Mesothelial cell of epicardium (in vitro differentiated cells): ENCODE measurements at places on chromosomes 4 and X.

DNA sequence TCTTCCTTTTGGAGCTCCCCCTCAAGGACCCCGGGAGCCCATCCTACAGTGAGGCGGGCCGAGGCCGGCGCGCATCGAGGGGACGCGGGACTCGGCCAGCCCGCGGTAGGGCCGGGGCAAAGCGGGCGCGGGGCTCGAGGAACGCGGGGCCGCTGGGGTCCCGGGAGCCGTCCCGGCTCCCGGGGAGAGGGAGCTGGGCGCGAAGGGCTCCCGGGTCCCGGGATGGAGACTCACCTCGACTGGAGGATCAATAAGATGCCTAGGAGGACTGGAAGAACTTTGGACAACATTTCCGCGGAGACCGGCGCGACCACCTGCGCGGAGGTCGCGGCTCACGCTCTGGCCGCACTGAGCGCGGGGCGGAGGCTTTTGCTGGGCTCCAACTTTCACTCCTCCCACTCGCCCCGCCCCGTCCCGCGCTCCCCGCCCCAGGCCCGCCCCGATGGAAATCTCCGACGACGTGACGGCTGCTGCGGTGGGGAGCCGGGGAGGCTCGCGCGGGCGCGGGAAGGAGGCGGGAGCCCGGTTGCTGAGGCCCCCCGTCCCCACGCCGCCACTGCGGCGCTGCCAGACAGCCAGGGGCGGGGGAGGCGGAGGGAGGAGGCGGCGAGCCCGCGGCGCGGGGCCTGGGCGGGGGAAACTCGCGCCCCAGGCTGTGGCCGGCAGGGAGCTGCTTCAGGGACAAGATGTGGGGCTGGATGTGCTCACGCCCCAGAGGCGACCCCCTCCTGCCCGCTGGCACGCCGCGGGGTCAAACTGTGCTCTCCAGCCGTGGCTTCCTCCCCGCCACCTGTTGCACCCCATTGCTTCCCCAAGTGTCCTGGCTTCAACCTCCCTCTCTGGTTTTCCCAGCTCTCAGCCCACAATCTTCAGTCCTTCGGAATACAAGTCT, at the start of gene GABRE:
GABRE (minus strand) TSS at position 341 of the 892 bp plus-strand sequence; CDS start at position 290, 51 bp downstream.
- peak; percentile 67 for DNase-seq

GRCh38 chr4:102299354-102300107, 45.8 kb downstream of the SLC39A8 start:
- DNase-seq = no peak

DNA sequence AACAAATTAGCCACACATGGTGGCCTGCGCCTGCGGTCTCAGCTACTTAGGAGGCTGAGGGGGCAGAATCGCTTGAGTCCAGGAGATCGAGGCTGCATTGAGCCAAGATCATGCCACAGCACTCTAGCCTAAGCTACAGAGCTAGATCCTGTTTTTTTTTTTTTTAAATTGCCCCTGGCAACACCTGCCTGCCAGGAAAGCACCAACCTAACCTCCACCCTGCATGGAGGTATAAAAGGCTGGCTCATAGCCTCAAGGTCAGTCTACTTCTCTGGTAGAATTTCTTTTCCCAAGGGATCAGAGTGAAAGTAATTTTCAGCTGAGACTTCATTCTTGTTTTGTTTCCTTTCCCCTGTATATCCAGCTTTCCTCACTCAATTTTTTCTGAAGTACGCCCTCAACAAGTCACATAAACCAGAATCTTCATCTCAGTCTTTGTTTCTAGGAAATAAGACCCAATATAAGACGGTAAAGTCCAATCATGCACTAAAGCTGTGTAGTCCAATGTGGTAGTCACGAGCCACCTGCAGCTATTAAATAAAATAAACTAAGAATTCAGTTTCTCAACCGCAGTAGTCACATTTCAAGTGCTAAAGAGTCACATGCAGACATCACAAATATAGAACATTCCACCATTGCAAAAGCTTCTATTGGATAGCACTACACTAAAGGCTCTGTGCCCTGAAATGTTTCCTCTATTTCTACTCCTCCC, 113.3 kb downstream of the HPGD start:
- DNase-seq = no peak

GRCh38 chr4:176810481-176811249, 17.9 kb upstream of the VEGFC start:
- DNase-seq = no peak

- no peak for DNase-seq
Observed at GRCh38 chr4:88981993-88982392, 75.0 kb downstream of the FAM13A start.

- DNase-seq = no peak
Observed at GRCh38 chrX:135396566-135396965, 25.2 kb upstream of the SMIM10L2A start.

DNA sequence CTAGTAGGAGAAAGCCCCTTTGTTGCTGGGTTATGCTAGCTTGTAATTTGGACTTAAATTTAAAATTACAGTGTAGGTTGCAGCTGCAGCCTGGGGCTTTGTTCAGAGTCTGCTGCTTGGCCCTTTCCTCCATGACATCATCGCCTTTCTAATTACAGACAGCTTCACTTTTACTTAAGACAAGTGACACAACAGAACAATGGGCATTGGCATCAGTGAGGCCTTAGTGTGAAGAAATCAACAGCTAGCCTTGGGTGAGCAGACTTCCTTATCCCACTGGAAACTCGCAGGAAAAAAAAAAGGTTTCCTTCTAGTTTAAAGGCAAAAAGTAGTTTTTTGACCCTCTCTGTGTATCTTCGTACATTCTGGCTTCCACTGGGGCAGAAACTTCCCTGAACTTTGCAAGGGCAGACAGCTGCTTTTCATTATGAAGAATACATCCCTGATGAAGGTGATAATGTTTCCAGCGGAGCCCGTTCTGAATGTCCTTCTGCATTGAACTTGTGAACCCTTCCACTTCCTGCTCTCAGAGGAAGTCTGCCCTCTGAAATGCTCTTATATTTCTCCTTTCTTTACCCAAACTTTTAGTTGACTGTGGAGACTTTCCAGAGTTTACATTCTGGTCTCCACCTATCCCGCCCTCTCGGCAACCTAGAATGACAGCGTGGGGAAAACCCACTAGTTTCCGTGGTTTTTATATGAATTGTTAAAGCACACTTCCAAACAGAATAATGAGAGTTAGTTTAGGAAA, 123.2 kb upstream of the FAM9C start:
- no peak for DNase-seq

- DNase-seq = no peak
Observed at GRCh38 chr4:149630064-149630463, 185.6 kb downstream of the IQCM start.

DNA sequence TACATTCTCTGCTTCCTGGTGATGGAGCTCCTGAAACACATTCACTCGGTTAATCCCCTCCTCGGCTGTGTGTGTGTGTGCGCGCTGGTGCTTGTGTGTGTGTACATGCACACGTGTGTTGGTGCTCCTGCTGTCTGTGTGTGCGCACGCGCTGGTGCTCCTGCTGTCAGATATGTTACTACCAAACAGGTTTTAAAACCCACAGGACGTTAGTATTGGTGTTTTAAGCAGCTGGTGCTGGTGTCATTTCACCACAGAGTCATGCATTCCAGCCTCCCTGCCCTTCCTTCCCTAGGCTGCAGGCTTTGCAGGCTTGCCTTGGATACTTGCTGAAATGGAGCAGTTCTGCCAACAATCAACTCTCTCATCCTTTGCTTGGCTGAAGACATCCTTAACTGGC, 48.1 kb upstream of the CPLX1 start:
- no peak for DNase-seq

- no peak for DNase-seq
Observed at GRCh38 chr4:106803083-106803482, 233.0 kb downstream of the DKK2 start.

- DNase-seq = no peak
Observed at GRCh38 chr4:63817196-63817865, 591.9 kb downstream of the TECRL start.

DNA sequence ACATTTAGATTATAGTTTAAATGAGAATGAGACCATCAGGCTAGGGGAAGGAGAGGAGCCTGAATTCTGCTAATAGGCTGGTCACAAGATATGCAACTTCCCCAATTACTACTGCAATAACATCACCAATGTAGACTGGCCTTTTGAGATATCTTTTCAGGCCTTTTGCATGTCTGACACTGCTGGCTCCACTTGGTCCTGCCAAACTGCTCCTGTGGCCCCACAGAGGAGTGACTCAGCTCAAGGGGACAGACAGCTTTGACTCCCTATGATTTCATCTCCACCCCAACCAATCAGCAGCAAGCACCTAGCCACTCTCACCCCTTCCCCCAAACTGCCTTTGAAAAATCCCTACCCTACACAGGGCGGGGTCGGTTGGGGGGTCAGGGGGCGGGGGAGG, 22.8 kb downstream of the GPRIN3 start:
- DNase-seq = no peak

DNA sequence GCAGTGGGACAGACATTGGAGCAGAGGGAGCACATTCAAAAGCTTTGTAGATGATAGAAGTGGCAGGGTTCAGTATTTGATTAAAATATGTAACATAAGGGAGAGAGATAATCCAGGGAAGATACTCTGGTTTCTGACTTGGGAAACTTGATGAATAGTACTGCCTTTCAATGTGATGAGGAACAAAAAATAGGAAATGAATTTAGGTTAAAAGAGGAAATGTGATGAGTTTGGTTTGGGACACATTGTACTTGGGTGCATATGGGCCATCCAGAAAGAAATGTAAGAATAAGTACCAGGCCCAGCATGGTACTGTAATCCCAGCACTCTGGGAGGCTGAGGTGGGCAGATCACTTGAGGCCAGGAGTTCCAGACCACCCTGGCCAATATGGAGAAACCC, 20.9 kb upstream of the NDNF start:
- DNase-seq = no peak

DNA sequence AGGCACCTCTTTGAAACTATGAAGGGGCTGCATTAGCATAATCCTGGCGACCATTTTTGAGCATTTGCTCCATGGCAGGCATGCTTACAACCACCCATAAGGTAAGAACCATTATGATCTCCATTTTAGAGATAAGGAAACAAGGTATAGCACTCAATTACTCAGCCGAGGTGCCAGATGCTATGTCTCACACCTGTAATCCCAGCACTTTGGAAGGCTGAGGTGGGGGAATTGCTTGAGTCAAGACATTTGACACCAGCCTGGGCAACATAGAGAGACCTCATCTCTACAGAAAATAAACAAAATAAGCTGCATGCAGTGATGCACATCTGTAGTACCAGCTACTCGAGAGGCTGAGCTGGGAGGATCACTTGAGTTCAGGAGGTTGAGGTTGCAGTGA, 43.6 kb downstream of the TIGD4 start:
- no peak for DNase-seq

DNA sequence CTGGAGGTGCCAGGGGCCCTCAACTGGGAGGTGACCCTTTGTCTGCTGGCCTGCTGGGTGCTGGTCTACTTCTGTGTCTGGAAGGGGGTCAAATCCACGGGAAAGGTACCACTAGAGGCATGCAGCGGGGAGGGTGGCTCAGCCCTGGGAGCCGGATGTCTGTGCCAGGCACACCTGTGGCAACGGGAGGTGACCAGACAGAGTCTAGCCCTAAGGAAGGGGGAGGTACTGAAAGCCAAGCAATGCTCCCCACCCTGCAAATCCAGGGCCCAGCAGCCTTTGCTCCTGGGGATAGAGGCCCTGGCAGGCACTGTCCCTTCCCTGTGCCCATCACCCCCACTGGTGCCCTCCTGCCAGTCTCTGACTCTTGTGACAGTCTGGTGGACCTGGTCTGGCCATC, 4.3 kb downstream of the SLC6A8 start:
- no peak for DNase-seq

DNA sequence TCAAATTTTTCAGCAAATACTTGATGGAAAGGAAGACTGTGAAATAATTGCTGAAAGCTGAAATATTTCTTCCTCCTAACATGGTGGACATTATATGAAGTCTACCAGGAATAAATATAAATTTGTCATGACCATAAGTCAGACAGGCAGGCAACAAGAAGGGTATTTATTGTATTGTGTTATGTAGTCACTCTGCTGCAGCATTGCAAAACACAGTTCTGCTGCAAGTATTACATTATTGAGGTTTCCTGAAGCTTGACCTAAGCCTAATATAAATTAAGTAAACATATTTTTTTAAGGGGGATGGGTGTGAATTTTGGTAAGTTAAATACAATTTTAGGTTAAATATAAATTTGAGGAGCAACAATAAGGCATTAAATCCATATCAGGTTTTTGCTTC, 60.2 kb upstream of the MAOA start:
- DNase-seq = no peak

DNA sequence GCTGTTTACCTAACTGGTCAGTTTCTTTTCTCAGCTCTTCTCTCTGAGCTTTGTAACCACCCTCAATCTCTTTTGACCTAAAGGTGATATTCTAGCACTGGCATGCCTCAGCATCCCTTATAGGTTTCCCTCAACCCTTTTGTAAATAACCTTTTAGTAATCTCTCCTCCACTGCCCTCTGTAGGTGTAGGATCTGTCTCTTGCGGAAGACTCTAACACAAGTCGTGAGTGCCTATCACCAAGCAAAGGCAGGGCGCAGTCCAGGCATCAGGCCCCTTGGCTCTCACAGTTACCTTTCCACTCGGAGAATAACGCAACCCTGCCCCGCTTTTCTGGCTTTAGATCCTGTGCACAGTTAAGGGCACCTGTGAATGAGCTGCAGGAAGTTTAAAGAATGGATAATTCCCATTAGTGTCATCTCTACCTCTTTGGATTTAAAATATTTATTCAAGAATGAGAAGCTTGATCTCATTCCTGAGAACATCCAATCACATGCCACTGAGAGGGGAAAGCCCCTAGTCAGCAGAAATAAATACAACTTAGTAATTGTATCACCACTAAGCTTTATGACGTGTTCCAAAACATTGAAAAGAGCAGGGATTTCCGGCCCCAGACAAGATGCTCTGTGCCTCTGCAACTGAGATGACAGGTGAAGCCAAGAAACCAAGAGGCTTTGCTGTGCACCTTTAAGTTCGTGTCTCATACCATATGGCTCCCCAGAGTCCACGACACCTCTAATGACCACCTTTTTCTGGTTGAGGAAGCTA, 58.8 kb downstream of the SPINK2 start:
- no peak for DNase-seq

DNA sequence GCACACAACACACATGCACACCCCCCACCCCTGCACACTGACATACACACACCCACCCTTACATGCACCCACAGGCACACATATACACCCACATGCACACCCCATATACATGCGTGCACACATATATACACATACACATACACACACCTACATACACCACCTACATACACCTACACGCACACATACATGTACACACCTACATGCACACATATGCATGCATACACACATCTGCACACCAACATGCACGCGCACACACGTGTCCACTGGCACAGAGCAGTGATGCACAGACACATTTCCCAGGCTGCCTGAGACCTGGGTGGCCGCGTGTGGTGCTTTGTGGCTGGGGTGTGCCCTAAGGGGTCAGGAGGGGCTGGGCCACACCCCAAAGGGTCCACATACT, 31.7 kb downstream of the FGFRL1 start:
- DNase-seq = no peak

DNA sequence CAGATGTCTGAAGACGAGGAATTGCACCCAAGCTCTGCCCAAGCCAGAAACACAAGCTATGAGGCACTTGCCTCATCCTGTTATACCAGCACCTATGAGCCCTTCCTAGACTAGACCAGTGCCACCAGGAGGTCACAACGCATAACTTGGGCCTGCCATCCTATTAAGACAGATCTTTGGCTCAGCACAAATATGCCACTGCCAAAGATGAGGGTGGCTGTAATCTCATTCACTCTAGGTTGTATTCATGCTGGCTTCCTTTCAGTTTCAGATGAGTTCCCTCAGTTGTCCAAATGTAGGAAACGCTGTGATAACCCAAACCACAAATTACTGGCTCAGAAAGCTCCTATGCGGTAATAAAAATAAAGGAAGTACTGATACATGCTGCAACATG, 76.5 kb upstream of the CITED1 start:
- no peak for DNase-seq
